ENCODE measurements at places on chromosomes 6 and 20. TPM values are rescaled to one million over a fixed set of nuclear protein-coding genes. Genes with fewer than 3 reads are reported as not detected.

- peak; percentile 90 for DNase-seq
Measured at GRCh38 chr20:25309395-25310267, 61.7 kb downstream of the PYGB start.

DNA sequence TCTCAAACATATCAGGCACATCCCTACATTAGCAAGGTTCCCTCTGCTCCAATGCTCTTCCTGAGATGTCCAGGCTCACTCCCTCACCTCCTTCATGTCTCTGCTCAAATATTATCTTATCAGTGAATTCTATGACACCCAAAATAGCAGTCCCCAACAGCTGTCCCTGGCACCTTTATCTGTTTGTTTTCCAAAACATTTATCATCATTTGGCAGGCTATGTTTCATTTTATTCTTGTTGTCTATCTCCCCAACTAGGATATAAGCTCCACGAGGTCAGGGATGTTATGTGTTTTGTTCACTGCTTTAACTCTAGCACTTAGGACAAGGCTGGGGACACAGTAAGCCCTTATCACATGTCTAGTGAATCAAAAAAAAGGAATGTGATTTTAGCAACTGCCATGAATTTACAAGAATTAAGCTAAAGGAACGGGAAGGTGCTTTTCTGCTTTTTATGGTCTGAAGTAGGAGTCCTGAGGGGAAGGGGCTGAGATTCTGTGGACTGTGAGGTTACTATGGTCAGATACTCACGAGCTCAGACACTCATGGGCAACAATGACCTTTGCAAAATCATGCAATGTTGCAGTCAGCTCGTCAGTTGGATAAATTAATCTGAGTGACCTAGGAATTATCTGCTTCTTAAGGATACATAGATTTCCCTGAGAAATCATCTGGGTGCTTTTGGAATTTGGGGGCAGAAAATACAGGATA is 1.9 kb upstream of the IL22RA2 start:
- no peak for DNase-seq

GRCh38 chr6:2524090-2524489 is 226.6 kb downstream of the MYLK4 start:
- DNase-seq: no peak

DNA sequence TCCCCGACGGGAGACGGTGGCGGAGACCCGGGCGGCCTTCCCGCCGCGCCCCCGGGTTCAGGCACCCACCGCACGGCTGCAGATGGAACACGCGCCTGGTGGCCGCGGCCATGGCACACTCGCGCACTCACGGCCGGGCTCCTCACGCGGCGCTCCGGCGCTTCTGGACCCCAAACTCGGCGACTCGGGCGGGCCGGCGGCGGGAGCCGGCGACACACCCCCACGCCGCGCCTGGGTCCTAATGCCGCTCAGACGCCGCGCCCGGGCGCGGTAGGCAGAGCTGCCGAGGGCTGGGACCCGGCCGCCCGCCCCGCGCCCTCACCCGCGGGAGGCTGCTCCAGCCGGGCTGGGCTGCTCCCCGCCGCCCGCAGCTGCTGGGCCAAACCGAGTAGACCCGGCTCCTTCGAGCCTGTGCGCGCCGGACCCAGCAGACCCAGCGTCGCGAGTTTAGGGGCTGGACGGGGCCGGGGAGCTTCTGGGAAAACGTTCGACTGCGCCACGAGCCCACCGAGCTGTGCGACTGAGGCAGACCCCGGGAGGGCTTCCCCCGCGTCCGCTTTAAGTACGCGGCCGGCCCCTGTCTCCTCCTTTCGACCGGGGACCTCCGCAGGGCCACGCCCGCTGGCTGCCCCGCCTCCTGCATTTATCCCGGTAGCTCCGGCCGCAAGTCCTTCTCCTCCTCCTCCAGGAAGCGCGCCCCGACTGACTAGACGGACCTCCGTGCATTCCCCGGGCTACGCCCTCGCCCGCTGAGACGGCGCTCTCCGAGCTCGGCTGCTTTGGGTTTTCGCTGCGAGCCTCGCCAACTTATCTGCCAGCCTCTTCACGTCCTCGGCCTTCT is at the start of gene SLC4A11:
Gene SLC4A11 (minus strand): TSS at position 165 of the 841 bp plus-strand sequence. CDS start 53 bp downstream, at position 112.
- DNase-seq: peak; percentile 73

Gene IRAK1BP1
- 2.3 TPM for total RNA-seq

DNA sequence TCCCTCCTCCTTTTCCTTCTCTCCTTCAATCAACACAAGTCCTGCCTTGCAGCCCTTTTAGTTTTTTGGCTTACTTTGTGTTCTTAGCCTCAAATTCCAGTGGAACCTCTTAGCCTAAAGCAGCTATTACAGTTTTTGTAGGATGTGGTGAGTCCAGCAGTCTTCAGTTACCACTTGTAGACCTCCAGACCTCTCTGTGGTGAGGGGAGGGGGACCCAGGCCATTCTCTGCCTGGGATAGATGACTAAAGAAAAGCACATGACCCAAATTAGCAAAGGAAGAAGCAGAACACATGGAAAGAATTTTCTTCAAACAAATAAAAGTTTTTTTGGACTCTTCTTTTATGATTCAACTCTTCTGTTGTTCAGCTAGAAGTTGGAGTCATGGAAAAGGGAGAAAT is 246.5 kb downstream of the HAO1 start:
- no peak for DNase-seq

Gene R3HDML
- total RNA-seq: not detected

- no peak for DNase-seq
Measured at GRCh38 chr6:1105833-1106400, 206.0 kb upstream of the FOXQ1 start.

DNA sequence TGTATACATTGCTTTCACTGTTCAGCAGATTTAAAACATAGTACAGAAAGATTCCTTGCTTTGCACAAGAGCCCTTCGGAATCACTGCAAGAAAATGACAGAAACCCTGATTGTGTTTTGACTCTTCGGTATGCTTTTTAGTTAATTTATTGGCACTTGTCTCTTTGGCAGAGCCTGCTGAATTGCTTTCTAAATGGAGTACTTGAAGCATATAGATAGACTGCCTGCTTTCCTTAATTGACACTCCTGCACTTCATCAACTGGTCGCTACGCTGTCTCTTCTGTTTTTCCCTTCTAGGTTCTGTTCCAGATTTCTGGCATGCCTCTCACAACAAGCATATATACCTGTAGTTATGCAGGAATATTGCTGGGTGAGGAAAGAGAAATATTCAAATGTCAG is 22.4 kb upstream of the RBM24 start:
- DNase-seq: no peak

DNA sequence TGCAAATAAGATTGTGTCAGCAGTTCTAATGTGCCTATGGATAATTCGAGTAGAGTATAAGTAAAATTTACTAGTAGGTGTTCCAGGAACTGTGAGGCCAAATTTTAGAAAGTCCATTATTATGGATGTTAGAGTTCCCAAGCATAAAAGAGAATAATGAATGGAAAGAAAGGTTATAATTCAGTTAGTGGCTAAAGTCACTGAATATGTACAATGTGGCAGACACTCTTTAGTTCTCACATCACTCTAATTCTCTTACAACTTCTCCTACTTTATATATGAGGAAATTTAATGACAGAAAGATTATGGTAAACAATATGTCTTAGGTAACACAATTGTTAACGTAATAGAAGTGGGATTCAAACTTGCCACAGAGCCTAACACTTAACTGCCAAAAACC is 75.3 kb downstream of the EYS start:
- DNase-seq: no peak

Gene ANGPT4
- total RNA-seq: 0.06 TPM

DNA sequence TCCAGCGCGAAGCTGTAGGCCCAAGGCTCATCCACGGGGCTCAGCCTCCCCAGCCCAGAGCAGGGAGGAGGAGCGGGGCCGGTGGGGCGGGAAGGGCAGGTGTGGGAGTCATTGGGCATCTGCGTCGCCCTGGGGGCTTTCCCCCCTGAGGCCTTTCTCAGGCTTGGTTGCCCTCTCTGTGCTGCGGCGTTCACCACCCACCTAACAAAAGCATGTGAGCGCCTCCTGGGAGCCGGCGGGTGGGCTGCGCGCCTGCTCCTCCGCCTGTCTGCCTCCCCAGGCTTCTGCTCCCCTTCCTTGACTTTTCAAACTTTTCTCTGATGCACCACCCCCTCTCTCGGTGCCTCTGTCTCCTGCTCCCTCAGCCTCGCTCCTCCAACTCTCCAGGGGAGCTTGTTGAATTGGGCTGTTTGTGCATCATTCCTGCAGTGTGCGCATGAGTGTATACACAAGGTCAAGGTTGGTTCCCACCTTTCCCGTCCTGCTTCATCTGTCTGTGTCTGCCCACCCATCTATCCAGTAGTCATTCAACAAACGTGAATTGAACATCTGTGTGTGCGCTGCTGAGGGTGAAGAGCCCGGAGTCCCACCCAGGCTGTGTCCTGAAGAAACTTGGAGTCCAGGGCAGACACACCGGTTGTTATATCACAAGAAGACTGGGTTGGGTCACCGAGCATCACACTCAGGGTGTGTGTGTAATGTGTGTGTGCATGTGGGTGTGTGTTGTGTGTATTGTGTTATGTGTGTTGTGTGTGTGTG is 82.4 kb upstream of the NNAT start:
- DNase-seq: no peak

DNA sequence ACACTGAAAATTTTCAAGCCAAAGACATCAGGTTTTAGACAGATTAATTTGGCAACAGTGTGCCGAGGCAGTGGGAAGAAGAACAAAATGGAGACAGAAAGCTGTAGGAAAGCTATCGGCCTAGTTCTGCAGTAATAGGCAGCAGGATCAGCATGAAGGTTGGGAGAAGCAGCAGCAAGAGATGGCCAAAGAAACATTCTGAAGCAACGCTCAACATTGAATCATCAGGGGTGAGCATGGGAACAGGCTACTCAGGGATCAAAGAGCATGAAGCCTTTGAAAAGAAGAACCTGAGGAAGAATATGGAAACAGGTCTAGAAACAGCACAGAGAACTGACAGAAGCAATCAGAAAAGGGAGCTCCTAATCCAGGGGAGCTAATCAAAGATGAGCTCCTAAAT is 7.1 kb upstream of the DST start:
- DNase-seq: no peak

DNA sequence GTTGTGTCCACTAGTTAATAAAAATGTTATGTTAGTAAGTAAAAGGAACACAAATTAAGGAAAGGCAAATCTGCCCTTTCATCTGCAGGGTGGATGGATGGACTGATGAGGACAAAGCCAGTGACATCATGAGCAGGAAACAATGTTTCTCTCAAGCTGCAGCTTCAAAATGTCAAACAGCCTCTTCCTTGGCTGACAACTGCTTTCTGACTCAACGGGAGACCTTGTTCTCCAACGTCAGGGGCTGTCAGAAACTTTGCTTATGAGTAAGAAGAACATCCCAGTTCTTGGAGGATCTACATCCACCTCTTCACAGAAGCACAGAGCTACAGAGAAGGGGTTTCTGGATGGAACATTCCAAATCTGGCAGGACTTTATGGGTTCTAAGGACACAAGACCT is 6.0 kb downstream of the CST2 start:
- DNase-seq: no peak

DNA sequence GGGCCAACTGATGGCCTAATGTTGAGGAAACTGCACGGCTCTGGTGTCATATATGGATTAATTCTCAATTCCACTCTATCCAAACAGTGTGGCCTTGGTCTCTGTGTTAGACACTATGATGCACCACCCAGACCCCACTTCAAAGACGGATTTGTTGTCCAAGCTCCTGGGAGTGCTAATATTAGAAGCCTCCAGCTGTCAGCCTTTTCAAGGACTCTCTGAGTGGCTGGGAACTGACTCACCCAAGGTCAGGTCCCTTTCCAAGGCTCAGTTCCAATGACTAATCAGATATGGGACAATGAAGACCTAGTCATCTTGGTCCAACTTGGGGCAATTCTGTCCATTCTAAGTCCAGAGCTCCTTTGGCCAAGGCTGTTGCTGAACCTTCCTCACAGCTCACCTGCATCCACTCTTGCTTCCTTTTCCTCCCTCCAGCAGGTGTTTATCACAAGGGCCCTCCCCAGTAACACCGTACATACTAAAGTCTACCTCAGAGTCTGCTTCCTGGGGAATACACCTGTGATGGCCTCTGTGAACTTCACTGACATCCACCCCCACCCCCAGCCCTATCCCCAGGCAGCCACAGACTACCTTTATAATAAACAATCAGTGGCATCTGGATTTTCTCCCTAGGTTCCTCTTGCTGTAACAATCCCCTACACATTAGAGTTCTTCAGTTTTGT is 7.2 kb upstream of the IL20RA start:
- DNase-seq: peak; percentile 71

Gene TMEM170B
- 4.6 TPM for total RNA-seq

- DNase-seq: no peak
Measured at GRCh38 chr6:145532361-145532760, 203.0 kb downstream of the EPM2A start.

DNA sequence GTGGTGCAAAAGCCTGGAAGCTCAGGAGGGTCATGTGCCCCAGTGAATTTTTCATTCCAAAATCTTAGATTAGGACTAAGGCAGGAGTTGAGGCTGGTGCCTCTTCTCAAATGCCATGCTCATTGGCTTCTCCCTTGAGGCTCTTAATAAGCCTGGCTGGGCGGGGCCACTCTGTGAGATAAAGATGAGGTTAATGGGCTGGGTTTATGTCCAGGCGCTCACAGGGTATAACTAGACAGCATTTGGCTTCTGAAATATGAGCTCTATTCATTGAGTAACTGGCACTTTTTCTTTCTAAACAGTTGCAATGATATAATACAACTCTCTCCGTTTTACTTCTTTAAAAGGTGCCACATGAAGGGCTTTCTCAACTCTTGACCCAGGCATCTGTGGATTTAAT is 156.3 kb downstream of the SCML4 start:
- DNase-seq: no peak

Gene BYSL
- 6.1 TPM for total RNA-seq

GRCh38 chr6:110337486-110337885 is 20.7 kb downstream of the METTL24 start:
- DNase-seq: no peak

DNA sequence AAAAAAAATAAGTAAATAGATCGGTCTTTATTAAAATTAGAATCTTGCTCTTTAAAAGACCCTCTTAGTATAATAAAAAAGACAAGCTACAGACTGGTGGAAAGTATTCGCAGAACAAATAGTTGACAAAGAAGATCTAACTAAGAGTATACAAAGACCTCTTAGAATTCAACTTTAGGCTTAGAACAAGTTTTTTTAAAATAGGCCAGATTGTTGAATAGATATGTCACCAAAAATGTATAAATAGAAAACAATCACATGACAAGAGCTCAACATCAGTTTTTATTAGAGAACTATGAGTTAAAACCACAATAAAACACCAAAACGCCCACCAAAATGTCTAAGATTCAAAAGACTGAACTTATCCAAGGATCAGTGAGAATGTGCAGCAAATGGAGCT is 632.7 kb upstream of the PTCHD4 start:
- DNase-seq: no peak

Gene BRPF3
- total RNA-seq: 60.5 TPM

GRCh38 chr6:70310063-70310694 is 7.3 kb upstream of the COL9A1 start:
- peak; percentile 27 for DNase-seq

- DNase-seq: no peak
Measured at GRCh38 chr20:1809131-1809572, 86.1 kb upstream of the SIRPA start.

- DNase-seq: no peak
Measured at GRCh38 chr6:113923526-113923925, 47.4 kb downstream of the HDAC2 start.

GRCh38 chr6:52962701-52963100 is 32.4 kb downstream of the GSTA4 start:
- no peak for DNase-seq

Gene KIAA1755
- 1.7 TPM for total RNA-seq

GRCh38 chr20:22452442-22453011 is 131.8 kb downstream of the FOXA2 start:
- DNase-seq: no peak

GRCh38 chr6:63997734-63998133 is 362.1 kb downstream of the PHF3 start:
- no peak for DNase-seq
